ENCODE measurements at places on chromosomes 13 and 19.

DNA sequence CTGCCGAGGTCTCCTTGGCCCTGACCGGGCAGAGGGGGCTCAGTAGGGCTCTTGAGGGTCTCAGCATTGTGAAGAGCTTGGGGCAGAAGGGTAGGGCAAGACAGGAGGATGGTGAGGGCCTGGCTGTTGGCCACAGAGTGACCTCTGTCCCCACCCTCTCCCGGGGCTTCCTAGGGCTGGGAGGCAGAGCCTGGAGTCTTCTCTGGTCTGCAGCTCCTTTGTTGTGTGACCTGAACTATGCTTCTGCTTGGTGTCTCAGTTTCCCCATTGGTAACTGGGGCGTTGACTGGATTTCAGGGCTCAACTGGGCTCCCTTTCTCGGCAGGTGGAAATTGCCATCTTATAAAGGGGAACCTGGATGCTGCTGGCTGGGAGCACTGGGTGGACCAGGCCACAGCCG is 30.1 kb upstream of the PEPD start:
- DNase-seq = no peak

DNA sequence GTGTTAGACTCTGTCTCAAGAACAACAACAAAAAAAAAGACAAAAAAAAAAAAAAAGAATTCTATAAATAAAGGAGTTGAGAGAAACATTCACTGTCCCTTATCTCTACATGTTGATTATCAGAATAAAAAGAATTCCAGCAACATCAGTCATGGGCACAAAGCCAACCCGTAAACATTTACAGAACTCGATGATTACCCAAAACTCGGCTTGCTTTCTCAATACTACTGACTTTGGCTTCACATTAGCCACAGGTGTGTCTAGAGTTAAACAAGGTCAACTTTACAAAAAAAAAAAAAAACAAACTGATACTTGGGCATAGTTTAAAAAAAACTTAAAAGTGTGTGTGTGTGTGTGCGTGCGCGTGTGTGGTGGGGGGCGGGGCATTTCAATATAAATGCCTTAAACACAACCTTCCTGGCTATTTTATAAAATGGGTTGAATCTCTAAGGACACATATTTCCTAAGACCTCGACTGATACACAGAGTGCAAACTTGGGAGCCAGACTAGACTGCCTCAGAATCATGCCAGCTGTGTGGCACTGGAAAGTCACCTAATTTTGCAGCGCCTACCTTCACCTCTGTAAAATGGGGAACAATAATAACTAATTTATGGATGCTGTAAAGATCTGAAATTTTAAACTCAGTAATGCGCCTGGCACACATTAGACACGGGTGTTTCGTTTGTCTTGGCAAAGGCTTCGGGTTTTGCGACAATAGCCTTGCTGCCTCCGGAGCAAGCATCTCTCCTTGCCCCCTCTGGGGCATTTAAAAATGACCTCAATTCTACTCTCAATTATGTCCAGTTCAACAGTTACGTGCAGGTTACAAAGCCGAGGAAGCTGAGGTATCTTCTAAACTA is 922 bp downstream of the EBPL start:
- peak; percentile 71 for DNase-seq

GRCh38 chr19:46303691-46304397 is 7.0 kb downstream of the HIF3A start:
- no peak for DNase-seq

DNA sequence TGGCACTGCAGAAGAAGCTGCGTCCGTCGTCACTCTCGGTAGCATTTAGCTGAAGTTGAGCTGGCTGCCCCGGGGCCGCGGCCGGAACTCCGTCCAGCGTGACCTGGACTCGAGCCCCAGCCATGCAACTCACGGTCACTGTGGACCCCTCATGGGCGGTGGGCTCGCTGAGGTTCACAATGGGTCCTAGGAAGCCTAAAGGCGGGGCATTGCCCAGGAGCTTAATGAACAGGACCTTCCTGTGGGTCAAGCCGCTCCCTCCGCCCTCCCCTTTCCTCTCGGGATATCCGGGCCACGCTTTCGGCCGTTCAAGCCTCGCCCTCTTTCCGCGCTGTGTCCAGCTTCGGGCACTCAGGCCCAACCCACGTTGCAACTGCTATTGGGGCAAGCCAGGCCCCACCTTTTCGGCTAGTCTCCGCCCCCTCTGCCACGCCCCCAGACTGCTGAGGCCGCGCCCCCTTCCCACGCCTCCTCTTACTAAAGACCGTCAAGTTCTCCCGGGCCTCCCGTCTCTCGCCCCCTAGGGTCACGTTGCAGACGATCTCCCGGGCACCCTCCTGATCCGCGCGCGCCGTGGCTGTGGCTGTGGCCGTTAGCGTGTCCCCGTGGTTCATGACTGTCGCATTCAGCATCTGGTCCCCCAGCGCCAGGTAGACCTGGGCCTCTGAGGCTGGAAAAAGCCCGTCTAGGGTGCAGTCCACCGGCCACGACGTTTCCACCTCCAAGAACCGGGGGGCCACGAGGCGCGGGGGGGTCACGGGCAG is 1.4 kb upstream of the RAVER1 start:
- peak; percentile 95 for DNase-seq

GRCh38 chr13:95920485-95920884 is 132.7 kb downstream of the UGGT2 start:
- no peak for DNase-seq

GRCh38 chr13:21310220-21310619 is 133.8 kb downstream of the MRPL57 start:
- no peak for DNase-seq

- DNase-seq = no peak
These were observed 25.3 kb downstream of the LMO7 start for GRCh38 chr13:75661443-75661842.

- DNase-seq = peak; percentile 85
These were observed 23.4 kb downstream of the ZDHHC20 start for GRCh38 chr13:21435687-21436151.
